AG09319 (cell line): ENCODE measurements at places on chromosomes 16 and 17.

- no peak for DNase-seq
These were observed 478.6 kb downstream of the SLC39A11 start for GRCh38 chr17:72613806-72614292.

DNA sequence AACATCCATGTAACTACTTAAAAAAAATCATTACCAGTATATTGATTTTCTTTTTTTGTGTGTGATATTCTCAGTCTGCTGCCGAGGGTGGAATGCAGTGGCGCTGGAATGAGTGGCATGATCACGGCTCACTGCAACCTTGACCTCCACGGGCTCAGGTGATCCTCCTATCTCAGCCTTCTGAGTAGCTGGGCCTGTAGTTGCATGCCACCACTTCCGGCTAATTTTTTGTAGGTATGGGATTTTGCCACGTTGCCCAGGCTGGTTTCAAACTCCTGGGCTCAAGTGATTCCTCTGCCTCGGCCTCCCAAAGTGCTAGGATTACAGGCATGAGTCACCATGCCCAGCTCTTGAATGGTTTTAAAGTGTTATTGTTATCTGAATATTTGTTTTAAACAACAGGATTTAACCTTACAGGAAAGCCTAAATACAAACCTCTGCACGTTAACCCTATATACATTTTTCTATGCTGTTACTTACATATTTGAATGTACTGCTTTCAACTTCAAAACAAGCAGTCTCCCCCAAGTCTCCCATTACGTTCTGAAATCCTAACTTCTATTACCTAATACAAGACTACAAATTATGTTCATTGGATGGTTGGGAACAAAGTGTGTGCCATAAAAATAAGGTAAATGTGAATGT is 61.7 kb downstream of the KPNA2 start:
- no peak for DNase-seq

DNA sequence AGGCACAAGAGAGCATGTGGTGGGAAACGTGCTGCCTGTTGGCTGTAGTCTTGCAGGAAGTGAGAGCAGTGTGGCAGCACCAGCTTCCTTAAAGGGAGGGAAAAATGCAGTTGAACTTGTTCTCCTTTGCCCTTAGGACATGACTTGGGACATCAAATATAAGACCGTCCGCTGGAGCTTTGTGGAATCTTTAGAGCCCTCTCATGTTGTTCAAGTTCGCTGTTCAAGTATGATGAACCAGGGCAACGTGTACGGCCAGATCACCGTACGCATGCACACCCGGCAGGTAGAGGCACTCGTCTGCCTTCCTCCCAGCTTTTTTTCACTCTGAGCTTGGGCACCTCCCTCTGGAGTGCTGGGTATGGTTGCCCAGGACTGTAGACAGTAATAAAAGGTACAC is 23.3 kb downstream of the GPR179 start:
- no peak for DNase-seq

DNA sequence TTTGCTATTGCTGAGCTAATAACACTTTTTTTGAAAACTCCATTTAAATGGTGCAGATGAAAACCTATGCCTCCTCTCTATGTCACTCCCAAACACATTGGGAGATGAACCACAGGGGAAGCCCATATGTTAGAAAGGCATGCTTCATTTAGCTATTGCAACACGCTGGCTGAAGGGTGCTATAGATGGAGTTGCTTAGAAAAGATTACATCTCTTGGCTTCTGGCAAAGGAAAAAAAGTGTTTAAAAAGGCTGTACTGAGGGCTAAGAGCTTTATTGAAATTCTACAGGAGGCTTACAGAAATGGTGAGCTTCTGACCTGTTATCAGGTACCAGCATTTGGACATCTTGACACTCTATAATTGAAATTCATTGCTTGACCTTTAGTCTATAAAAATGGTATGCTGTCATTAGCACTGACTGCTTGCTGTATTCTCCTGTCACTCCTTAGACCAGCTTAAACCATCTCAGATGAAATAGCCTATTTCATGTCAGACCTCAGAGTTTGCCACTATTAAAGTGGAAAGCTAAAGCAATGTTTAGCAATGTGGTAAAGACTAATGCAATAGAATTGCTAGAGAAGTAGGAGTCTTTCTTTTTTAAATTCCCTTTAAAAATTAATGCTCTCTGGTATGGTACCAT is 503.9 kb downstream of the CDH11 start:
- DNase-seq = no peak

GRCh38 chr17:35129154-35129972 is 7.9 kb downstream of the FNDC8 start:
- DNase-seq = no peak

DNA sequence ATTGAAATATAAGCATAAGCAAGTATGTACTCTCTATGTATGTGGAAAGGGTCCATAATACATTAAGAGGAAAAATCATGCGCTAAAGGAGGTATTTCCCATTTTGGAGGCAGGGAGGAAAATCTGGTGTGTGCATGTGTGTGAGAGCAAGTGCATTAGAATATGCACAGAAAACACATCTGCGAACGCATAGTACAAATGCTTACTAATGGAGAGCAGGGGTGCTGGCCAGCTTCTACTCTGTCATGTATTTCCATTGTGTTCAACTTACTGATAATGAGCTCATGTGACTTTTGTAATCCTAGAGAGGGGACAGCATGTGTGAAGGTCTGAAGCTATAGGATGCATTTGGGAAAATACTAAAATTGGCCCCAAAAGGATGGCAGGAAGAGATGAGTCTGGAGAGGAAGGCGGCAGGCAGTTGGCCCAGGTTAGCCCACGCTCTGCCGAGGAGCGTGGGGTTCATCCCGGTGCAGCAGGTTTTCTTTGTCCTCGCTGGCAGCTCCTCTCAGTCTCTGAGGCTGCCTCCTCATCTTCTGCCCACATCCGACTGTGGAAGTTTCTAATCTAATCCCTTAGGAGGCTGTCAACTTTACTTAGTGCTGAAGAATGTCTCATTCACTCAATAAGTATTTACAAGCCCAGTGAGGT is 17.8 kb upstream of the KSR1 start:
- no peak for DNase-seq

- no peak for DNase-seq
These were observed 28.5 kb upstream of the SUPT4H1 start for GRCh38 chr17:58380207-58381123.

GRCh38 chr16:2250652-2251295 is 613 bp downstream of the ECI1 start:
- no peak for DNase-seq

- DNase-seq = no peak
These were observed 78.0 kb downstream of the ENGASE start for GRCh38 chr17:79152636-79153035.

- no peak for DNase-seq
These were observed 4.4 kb upstream of the KRT37 start for GRCh38 chr17:41428591-41429291.

- no peak for DNase-seq
These were observed 15.5 kb downstream of the TK2 start for GRCh38 chr16:66534376-66534799.

DNA sequence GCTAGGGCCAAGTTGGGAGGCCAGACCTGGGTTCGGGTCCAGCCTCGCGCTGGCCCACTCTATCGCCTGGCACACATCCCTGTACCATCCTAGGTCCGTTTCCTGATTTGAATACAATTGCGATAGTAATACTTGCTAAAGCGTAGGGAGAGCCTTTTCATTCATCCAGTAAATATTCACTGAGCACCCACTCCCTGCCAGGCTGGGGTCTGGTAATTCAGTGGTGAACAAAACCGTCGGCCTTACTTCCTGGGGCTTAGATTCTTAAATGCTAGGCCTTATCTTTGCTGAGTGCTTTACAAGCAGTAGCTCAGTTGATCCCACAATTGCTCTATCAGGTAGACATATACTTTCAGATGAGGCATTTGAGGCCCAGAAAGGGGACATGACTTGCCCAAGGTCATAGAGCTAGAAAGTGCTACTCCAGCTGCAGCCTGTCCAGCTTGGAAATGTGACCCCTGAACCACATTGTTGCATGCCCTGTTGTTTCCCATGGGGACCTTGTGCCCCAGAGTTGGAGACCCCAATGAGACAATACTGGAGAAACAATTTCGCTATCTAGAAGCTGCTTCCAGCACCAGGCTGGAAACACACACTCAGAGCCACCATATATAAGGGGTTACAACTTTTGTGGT is 691 bp downstream of the USB1 start:
- DNase-seq = no peak

DNA sequence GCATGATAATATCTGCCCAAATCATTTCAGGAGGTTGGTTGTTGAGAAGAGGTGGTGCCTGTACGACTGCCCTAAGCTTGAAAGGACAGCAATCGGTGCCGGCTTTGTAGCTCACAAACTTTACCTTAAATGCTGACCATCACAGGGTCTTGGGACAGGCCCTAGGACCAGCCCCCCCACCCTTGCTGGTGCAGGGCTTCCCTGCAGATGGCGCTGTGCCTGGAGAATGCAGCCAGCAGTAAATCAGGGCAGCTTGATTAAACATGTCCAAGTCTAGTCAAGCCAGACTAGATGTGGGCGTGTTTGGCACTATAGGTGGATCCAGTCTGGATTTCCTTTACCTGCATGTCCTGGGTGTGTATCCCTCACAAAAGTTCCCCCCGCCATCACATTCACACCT is 135.5 kb upstream of the CRHR1 start:
- DNase-seq = no peak

- no peak for DNase-seq
These were observed 603.8 kb upstream of the PSMD7 start for GRCh38 chr16:73692861-73693260.

DNA sequence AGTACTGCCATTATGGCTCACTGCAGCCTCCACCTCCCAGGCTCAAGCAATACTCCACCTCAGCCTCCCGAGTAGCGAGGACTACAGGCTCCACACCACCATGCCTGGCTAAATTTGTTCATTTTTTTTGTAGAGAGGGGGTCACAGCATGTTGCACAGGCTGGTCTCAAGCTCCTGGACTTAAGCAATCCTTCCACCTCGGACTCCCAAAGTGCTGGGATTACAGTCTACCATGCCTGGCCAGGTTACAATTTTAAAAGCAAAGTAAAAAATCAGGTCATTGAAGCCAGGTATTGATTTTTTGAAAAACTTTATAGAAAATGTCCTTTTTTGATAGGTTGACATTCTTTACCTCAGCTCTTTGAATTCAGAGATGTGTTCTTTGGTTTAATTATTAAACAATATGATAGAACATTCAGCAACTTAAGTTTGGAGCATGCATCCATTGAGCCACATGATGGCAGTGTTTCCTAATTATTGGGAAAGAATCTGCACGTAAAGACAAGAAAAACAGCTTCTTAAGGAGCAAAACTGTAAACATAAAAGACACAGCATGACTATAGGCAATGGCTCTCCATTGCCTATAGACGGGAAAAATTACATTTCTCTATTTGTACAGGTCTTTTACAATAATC is 1.7 kb upstream of the SLC16A11 start:
- peak; percentile 54 for DNase-seq

- no peak for DNase-seq
These were observed 4.3 kb upstream of the ADGRG1 start for GRCh38 chr16:57624044-57624688.
